Upper lobe of right lung (tissue), 1 donor: ENCODE measurements at places on chromosomes 6 and 20.

- DNase-seq, result no peak
These were observed 31.8 kb downstream of the PIM1 start for GRCh38 chr6:37201726-37202125.

DNA sequence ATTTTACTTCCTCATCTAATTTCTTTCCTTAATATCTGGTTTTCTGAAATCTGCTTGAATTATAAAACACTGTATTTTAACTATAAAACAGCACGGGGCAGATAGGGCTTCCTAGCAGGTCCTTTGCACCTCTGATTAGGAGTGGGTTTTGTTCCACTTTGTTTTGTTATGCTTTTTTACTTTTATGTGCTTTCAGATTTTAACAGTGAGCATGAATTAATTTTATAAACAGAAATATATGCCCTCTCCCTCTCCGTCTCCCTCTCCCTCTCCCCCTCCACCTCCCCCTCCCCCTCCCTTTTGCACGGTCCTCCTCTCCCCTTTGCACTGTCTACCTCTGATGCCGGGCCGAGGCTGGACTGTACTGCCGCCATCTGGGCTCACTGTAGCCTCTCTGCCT is 14.3 kb downstream of the GPX6 start:
- DNase-seq, result no peak

DNA sequence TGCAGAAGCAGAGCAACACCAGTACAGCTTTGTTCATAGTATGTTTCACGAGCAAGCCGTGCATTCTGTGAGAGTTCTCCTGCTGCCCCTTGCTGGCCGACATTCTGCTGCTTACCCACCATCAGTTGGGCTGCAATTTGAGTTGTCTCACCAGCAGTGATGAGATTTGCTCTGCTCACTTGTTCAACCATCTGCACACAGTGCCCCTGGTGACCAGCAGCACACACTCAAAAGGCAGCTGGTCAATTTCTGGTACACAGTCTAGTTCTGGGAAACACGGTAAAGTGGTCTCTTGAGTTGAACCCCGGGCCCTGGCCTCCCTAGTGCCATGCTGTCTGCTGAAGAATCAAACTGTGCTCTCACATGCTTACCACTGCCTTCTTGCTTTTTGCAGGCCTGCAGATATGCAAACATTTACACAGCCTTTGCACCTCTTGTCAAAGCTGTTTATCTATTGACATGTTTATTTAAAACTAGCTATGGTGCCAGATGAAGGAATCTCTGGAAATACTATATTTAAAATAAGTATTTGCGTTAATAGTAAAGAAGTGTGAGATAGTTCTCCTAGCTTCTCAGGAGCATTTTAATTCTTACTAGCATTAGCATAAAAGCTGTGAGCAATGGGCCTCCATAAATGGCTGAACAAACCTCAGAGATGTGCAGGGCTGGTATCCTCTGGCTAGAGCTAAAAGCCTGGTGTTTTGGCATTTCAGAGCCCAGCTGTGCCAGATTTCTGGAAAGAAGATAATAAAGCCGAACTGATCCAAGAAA is 234.3 kb downstream of the ARHGAP18 start:
- DNase-seq, result no peak

DNA sequence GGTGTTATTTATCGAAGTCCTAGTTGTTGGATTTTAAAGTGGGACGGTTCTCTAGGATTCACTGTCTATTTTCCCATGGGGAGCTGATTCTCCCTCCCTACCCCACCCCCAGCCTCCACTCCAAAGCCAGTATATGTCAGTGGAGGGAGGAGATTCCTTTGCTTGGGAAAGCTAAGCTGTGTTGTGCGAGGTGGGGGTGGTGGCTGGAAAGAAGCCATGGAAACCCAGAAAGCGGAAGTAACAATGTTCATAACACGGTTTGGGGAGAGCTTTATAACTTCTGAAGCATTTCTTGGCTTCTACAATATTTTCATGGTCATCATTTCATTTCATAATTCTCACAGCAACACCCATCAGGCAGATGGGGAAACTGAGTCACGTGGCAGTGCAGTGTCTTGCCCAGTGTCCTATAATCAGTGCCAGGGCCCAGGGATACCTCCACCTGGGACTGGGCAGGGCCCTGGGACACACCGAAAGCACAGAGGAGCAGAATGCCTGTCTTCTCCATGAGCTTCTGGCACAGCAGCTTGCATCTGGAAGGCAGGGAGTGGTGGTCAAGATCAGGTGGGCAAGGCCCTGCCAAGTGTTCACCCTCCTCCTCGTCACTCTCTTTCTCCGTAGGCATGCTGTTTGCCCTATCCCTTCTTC is 4.5 kb downstream of the SUN5 start:
- DNase-seq, result no peak

GRCh38 chr20:2760297-2760951 is 40.0 kb downstream of the CPXM1 start:
- DNase-seq, result no peak

DNA sequence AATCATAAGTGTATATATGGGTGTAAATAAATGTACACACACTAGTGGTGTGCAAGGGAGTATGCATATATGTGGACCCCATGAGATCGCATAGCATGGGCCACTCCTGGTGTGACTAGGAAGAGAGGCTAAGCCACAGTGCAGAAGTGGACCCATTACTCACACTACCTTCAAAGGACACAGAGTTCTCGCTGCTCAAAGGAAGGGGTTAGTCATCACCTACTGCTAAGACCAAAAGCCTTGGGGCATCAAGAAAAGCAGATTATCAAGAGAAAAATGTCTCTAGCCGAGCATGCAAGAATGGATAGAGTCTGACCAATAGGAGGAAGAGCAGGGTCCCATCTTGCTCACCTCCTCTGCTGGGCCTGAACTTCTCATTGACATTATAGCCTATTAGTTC is 195.5 kb downstream of the MAFB start:
- no peak for DNase-seq

- DNase-seq, result no peak
These were observed 29.3 kb upstream of the PRDM1 start for GRCh38 chr6:106056746-106057390.

GRCh38 chr6:107267006-107267405 is 151.7 kb upstream of the BEND3 start:
- no peak for DNase-seq

- DNase-seq, result no peak
These were observed 26.8 kb downstream of the HS3ST5 start for GRCh38 chr6:114315831-114316595.

DNA sequence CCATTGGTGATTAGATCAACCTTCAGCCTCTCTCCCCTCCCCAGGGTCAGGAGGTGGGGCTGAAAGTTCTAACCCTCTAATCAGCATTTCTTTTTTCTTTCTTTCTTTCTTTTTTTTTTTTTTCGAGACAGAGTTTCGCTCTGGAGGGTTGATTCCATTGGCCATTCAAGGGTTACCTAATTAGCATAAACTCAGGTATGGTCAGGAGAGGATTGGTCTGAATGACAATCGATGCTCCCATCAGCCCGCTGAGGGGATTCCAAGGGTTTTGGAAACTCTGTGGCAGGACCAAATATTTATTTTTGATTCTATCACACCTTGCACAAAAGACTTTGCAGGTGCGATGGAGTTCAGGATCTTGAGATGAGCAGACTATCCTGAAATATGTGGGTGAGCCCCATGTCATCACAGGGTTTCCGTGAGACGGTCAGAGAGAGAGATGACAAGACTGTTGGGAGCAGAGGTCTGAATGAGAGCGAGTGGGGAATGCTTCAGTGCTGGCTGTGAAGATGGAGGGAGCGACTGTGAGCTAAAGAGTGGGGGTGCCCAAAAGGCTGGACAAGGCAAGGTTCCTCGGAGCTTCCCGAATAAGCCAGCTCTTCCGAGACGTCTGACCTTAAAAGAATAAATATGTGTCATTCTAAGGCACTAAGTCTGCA is 107.1 kb downstream of the BMP7 start:
- DNase-seq, result no peak

GRCh38 chr6:2507521-2508037 is 243.1 kb downstream of the MYLK4 start:
- no peak for DNase-seq

- DNase-seq, result no peak
These were observed 581.6 kb upstream of the FLRT3 start for GRCh38 chr20:14918976-14919375.

DNA sequence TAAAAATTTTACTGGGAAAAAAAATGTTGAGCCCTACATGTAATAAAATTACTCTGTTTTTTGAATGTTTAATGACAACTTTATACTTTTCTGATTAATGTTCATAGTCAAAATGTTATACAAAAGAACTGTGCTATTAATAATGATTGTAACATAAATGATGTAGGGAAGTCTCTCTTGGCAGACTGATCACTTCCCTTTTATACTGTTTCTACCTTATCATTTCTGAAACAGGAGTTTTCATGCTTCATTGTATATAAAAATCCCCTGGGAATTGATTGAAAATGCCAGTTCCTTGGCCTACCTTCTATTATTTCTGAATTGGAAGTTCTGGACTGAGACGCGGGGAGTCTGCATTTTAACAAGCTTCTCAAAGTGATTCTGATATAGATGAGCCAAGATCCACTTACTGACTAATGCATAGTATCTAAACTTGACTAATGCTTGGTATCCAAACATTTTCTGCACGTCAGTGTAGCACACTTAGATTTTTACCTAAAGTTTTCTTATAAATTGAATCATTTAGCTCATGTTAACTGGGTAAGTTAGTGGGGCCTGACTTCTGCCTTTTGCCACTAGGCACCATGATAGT is 7.2 kb upstream of the HDAC2 start:
- DNase-seq, result no peak

- DNase-seq, result no peak
These were observed 6.8 kb downstream of the CGA start for GRCh38 chr6:87088076-87088475.

GRCh38 chr20:21325296-21325695 is 22.2 kb downstream of the XRN2 start:
- no peak for DNase-seq

DNA sequence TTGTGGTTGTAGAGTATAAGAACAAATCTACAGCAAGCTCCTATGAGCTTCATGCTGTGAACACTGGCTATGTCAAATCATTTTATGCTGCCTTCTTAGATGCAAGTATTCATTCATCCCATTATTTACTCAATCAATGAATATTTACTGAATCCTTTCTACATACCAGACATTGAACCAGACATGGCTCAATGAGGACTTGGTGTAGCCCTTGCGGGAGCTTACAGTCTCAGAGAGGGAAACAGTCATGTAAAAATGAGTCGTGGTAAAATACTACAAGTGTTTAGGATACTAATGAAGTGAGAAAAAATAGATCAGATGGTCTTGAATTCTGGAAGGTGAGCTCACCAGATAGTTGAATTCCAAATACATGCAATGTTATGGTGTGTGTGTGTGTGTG is 44.8 kb upstream of the ENPP1 start:
- no peak for DNase-seq

DNA sequence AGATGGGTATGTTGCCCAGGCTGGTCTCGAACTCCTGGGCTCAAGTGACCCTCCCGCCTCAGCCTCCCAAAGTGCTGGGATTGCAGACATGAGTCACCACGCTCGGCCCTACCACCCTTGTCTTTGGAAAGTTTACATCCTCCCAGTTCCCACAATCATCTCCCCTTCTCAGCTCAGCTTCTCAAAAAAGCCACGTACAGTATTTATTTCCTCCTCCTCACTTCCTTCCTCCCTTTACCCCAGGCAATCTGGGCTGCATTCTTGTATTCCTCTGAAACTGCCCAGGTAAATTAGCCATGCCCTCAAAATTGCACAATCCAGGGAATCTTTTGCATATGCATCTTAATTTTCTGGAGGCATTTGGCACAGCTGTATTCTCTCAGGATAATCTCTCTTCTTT is 7.4 kb upstream of the SLC23A2 start:
- DNase-seq, result no peak

- no peak for DNase-seq
These were observed 310.3 kb downstream of the CLVS2 start for GRCh38 chr6:123306334-123306733.

DNA sequence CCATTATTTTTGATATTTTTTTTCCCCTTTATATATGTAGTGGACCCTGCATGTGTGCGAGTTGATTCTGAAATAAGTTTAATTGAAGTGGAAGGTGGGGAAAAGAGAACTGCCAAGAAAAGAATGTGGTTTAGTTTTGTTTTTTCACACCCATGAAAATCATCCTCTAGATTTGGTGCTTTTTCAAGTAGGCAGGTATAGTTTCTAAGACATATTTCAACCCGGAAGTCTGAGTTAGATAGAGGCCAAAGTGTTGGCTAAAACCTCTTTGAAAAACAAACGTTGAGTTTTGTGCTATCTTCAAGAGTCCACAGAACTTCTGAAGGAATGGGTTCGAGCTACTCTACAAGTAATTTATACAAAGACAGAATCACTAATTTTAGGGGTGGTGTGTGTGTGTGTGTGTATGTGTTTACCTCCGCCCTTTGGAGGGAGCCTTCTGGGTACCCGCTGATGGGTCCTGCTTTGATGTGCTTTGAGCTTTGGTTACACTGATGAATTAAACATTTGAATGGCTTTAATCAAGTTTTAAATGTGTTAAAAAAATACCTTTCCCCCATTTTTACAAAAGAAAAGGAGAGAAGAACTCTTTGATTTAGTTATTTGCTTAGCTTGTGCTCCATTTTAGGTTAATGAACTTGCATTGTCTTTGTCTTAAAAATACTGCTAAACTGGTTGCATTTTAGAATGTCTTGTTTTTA is 2.5 kb downstream of the RREB1 start:
- no peak for DNase-seq

DNA sequence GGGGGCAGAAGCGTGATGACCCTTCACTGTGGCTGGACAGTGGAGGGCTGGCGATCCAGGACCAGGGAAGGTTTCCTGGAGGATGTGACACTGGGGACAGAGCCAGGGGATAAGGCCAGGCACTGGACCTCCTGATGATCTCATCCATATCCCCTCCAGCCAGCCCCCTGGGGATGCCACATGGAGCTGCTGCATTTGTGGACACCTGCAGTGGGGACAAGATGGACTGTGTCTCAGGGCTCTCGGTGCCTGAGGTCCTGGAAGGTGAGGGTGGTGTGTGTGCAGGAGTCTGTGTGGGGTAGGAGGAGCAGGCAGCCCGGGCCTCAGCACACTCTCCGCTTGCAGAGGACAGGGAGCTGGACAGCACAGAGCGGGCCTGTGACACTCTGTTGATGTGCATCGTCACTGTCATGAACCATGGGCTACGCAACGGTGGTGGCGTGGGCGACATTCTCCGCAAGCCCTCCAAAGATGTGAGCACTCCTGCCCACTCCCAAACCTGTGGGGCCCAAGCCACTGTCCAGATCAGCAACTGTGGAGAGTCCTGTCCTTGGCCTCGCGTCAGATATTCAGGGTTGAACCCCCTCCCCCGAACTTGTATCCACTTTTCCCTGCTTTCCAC is 19.9 kb downstream of the UQCC2 start:
- DNase-seq, result no peak

DNA sequence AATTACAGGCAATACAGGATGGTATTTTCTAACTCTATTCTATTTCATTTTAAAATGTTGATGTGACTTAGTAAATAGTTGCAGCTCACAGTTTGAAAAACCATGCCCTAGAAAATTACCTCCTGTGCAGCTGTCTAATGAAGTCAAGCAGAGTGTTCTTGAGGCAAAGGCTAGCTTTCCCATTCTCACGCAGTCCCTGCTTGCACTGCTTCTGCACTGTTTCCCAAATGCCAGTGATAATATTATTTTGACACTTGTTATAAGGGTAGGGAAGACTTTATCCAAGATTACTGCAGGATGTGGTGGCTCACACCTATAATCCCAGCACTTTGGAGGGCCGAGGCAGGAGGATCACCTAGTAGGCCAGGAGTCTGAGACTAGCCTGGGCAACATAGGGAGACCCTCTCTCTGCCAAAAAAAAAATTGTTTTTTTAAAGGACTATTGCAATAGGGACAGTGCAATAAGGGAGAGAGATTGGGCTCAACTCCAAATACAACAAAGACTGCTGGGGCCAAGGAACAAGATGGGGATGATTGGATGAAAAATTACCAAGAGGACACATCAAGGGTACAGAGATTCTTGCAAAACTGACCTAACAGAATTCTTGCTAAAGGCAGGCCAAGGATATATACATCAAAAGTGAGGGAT is 196.1 kb downstream of the LY86 start:
- DNase-seq, result no peak
